Activated T-cell treated with anti-CD3 and anti-CD28 coated beads, Interleukin-2, amount 50 U/mL, for 24 hours (primary cell): ENCODE measurements at places on chromosomes 3 and 15.
A peak's percentile ranks its signal among the peaks of the same experiment; 100 is the strongest.

- DNase-seq = no peak
Observed at GRCh38 chr3:108251844-108252243, 29.6 kb upstream of the IFT57 start.

DNA sequence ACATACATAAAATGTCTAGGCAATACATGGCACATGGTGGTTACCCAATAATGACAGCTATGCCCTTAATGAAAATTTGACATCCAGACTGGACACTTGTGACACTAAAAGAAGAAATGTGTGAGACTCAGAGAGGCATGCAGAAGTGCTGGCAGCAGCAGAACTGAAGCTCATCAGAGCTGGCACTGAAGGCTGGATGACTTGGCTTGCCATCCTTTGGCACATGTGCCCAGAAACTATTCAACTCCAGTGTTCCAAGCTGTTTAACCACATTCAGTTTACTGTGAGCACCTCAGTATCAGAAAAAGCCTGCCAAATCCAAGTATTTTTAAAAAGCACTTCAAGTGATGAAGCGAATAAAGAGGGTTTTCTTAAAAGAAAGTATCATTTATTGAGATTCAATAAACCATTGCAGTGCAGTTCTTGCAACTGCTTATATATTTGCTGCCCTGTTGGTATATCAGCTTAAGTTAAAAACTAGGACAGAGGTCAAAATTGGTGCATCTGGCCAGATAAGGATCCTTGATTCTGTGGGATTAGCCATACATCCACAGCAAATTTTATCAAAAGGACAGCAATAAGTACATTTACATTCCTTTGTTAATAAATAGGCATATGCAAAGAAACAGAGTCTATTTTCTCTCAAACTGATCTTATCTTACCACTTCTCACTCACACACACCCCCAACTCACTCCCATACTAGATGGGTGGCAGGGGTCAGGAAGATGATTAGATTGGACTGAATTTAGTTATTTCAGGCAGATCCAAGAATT is 15.8 kb downstream of the IGSF11 start:
- DNase-seq = no peak

DNA sequence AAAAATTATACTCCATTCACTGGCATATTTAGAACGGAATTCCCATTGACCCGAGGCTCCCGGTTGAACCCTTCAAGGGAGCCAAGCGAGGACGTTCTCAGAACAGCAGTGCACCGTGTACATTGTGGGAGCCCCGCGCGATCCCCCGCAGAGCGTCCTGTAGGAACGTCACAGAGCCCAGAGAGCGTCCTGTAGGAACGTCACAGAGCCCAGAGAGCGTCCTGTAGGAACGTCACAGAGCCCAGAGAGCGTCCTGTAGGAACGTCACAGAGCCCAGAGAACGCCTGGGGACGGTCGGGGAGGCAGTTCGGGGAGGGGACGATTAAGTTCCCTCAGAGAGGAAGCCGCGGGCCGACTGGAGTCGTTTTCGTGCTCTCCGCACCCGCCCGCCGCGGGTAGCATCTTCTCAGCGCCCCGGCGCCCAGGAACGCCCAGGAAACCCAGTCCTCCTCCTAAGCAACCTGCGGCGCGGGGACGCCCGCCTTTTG is 506 bp upstream of the ATP1B3 start:
- no peak for DNase-seq

DNA sequence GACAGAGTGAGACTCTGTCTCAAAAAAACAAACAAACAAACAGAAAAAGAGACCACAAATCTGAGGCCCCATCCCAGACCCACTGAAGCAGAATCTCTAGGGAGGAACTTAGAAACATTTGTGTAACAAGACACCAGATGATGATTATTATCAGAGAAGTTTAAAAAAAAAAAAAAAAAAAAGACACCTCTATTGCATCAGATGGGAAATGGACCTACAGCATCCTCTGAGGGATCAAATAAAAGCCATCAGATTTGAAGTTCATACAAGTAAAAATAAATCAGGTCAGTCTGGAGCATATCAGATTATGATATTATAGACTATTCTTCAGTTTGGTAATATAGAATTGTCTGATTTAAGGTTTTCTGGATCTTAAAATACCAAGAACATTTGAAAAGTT is 21.9 kb upstream of the LIPC start:
- no peak for DNase-seq

DNA sequence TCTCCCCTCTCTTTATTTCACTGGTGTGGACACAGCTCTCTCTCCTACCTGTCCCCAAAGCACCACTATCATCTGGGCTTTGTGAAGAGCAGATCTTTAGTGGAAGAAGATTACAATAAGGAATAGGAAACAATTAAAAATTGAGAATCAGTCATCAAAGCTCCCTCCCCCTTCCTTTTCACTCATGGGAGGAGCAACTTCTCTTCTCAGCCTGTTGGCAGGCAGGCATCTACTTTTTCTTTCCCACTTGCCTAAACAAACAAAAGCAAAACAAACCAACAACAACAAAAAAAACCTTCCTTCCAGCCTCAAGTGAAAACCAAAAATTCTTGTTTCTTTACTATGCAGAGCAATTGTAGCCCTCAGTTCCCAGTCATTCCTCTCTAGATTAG is 125.5 kb upstream of the BHLHE40 start:
- no peak for DNase-seq

DNA sequence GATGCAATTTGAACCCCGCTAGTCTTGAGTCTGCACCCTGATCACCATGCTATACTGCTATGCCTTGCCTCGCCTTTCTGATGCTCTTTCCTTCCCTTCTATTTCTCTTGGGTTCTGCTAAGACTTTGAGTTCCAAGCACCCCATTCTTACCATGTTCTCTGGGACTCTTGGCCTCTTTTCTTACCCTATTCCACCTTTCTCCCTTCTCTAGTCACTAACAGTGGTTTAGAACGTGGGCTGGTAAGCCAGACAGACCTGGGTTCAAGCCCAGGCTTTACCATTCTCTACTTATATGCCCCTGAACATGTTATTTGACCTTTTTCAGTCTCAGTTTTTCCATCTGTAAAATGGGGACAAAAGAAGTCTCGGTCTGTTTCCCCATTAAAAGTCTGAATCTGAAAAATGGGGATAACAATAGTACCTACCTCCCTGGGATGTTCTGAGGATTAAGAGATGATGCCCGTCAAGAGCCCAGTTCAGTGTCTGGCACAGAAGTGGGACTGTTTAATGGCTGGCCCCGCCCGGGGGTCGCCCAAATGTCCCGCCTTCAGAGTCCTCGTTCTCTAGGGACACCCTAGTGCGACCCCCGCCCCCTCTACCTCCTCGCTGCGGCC is 376 bp downstream of the TADA3 start:
- DNase-seq = no peak

- DNase-seq = no peak
Observed at GRCh38 chr15:42891569-42891968, 29.0 kb downstream of the TTBK2 start.

GRCh38 chr3:30934208-30934550 is 39.7 kb upstream of the GADL1 start:
- no peak for DNase-seq

GRCh38 chr3:27712136-27713077 is 9.7 kb downstream of the EOMES start:
- peak; percentile 82 for DNase-seq

DNA sequence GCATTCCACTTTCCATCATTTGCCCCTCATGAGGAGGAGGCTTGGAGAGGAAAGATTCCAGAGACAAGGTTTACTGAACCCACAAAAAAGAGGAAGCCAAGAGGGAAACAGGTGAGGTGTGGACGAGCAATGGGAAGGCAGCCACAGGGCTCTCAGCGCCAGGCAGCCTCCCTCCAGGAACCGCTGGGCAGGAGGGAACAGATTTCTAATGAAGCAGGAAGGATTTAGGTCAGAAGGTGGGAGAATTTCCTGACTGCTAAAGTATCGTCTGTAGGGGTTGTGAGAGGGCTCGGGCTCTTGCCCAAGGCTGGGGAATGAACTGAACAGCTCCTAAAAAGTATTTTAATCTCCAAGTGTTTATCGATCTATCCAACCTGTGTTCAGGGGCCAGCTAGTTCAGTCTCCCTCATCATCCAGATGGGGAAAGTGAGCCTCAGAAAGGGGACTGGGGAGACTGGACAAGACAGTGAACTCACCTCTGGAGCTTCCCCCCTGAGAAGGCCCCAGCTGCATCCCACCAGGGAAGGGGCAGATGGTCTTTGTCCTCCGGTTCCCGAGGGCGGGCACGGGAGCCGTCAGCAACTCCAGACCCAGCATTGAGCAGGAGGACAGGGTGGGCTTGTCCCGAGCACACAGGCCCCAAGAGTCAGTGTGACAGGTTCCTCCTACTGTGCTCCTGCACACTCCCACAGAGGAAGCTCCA is 10.5 kb downstream of the LOXL1 start:
- DNase-seq = no peak

GRCh38 chr3:73669260-73669659 is 44.5 kb upstream of the PDZRN3 start:
- no peak for DNase-seq

- DNase-seq = no peak
Observed at GRCh38 chr3:137692803-137693431, 71.2 kb upstream of the SOX14 start.

- DNase-seq = no peak
Observed at GRCh38 chr3:18443665-18444594, 18.8 kb upstream of the SATB1 start.

- DNase-seq = no peak
Observed at GRCh38 chr3:141421186-141421585, 52.9 kb downstream of the ZBTB38 start.

DNA sequence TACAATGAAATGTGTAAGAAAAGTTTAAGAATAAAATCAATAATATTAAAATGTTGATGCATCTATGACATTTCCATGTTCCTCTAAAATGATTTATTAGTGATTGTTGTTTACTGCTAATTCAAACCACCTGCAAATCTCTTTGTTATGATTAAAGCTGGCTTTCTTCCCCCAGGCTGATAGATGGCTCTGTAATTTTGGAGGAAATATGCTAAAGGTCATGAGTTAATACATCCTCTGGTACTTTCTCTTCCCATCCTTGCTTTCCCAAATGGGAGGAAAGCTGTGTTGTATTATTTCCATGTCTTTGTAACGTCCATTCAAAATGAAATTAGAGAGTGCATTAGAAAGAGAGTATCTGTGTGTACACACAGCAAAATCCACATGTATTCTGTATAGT is 139.5 kb upstream of the TMCO5A start:
- no peak for DNase-seq

DNA sequence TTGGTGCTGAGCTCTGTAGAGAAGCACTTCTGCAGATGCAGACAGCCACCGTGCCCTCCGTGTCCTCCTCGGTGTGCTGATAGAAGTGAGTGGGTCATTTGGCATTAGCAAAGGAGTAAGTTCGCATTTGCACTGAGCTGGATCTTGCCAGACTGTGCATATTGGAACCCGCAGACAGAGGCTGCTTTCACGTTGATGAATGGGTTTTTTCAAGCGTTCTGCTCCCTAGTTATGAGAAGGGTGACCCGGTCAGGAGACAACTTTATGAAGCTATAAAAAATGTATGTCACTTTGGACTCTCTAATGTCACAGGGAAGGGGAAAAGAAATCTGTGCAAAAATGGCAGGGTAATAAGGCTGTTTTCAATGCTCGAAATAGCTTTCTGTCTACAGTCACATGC is 739.4 kb downstream of the MCTP2 start:
- DNase-seq = no peak

DNA sequence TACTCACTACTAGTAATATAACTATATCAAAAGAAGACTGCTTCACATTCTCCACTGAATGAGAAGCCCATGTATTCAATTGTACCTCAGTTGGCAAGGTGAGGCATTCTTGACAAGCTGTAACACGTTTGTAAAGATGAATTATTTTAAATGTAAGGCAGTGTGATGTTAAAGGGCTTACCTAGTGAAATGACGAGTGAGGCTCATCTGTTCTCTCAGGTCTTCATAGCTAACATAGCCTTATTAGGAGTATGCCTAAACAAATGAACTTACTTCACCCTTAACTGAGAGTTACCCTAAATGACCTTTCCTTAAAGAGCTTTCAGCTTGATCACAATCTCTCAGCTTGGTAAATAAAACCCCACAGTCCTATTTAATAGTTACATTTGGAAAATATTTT is 127.3 kb downstream of the FEZF2 start:
- DNase-seq = no peak

DNA sequence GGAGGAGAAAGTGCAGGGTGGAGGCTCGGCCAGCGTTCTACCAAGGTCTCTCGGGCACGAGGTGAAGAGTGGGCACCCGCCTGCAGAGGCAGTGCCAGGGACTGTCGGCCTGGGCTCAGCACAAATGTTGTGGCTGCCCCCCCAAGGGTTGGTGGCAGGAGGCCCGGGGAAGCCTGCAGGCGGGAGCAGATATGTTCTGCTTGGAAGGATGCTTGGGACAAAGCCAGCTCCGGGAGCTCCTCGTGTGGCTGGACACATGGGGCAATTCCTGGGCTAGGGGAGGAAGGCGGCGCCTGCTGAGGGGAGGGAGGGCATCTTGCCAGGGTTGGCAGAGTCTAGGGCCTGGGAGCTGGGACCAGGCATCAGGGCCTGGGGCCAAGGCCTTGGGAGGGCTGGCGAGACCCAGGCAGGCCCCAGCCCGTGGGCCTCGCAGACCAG is 30.4 kb upstream of the FBLN2 start:
- no peak for DNase-seq

DNA sequence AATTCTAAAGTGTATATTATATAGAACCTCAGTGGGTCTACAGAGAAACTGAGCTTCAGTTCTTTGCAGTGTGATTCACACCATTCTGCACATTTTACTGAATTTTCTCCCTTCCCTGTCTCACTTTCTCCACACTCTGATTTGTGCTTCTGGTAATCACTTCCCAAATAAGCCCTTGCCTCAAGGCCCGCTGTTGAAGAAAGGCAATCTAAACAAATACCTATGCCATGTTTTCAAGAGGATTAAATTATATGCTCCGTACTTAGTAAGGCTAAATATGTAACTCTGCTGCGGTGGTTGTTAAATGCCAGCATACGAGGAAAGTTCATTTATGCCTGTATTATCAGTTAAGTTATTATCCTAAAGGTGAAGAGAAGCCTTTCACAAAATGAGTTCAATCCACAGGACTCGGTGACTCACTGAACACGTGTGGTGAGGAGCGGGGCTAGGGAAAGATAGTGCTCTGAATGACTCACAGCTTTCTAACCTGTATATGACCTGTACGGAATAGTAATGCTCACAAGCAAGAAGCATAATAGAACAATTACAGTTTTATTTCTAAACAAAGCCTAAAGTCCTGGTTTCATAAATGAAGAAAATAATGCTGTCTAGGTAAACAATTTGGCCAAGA is 25.1 kb downstream of the CNTN6 start:
- DNase-seq = no peak

DNA sequence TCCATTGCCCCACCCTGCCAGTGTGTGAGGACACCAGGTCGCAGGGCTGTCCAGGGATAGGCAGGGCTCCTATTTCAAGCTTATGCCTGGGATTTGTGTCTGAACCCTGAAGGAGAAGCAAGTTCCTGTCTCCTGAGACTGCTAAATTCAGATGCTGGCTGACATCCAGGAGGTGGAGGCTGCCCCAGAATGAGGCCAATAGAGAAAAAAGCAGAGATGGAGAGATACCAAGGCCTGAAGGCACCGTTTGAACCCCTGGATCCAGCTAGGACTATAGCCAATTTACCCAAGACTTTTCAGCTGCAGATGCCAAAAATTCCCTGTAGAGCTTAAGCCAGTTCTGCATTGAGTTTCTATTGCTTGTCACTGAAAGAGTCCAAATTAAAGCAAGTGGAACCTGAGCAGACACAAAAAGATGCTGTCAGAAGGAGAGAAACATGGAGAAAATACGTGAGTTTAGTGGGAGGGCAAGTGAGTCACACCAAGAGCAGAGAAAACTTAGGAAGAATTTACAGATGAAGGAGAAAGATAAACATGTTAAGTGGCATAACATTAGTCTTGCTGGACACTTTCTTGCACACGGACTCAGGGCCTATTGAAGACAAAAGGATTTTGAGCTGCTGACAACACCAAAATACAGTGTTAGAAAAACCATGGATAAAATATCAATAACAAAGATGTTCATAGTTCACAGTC is 148.6 kb downstream of the CNTN3 start:
- DNase-seq = no peak
